ENCODE measurements at places on chromosomes 1 and 21.
A peak's percentile ranks its signal among the peaks of the same experiment; 100 is the strongest.

GRCh38 chr1:198462365-198463019 is 78.0 kb downstream of the ATP6V1G3 start:
- peak; percentile 31 for DNase-seq

GRCh38 chr1:89064632-89065031 is 376 bp downstream of the GBP1 start:
- DNase-seq, result no peak

GRCh38 chr1:27101054-27101491 is 53.9 kb downstream of the SLC9A1 start:
- no peak for DNase-seq

GRCh38 chr1:233723387-233723786 is 109.5 kb downstream of the KCNK1 start:
- DNase-seq, result no peak

DNA sequence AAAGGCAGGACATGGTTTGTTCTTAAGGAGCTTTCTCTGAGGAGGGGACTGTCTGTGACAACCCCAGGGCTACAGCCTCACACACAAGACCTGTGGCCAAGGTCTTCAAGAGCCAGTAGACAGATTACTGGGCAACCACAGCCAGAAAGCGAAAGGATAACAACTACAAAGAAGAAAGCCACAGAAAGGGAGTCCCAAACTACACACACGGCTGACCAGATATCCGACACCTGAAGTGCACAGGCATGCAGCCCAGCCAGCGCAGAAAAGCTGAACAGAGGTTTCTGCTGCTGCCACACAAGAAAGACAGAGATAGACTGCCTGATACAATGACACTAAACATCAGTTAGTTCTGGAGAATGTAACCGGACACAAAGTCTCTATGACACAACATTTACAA is 21.4 kb upstream of the NADK start:
- no peak for DNase-seq

GRCh38 chr1:160607011-160607671 is 27.8 kb upstream of the CD84 start:
- DNase-seq, result peak; percentile 79

DNA sequence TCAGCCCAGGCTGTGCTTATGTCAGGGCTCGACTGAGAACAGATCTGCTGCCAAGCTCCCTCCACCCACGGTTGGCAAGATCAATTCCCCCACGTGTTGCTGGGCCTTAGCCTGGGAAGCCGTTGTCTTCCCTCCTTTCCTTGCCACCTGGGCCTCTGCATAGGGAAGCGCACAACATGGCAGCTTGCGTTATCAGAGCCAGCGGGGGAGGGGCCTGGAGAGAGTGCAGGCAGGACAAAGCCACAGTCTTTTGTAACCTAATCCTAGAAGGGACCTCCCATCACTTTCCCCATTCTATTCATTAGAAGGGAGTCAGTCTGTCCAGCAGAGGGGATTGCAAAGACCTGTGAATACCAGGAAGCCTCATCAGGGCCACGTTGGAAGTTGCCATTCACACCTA is 17.0 kb upstream of the IGSF21 start:
- no peak for DNase-seq

GRCh38 chr1:62682531-62682930 is 5.7 kb downstream of the DOCK7 start:
- peak; percentile 26 for DNase-seq

GRCh38 chr1:46223472-46223943 is 20.4 kb downstream of the LURAP1 start:
- DNase-seq, result peak; percentile 82

DNA sequence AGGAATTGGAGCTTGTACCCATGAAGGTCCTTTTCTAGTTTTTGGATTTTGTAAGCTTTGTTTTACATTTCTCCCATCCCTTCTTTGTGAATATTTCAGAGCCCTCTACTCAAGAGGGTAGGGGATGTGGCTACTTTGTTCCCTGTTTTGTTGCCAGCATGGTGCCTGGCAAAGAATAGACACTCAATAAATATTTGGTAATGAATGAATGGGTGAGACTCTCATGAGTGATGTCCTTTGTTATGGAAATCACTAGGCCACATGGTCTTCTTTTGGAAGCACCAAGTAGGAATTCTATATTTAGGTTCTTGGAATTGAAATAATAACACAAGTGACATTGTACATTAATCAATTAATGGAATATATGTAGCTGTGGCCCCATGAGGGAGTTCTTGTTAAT is 26.8 kb upstream of the ATP5PO start:
- DNase-seq, result no peak

DNA sequence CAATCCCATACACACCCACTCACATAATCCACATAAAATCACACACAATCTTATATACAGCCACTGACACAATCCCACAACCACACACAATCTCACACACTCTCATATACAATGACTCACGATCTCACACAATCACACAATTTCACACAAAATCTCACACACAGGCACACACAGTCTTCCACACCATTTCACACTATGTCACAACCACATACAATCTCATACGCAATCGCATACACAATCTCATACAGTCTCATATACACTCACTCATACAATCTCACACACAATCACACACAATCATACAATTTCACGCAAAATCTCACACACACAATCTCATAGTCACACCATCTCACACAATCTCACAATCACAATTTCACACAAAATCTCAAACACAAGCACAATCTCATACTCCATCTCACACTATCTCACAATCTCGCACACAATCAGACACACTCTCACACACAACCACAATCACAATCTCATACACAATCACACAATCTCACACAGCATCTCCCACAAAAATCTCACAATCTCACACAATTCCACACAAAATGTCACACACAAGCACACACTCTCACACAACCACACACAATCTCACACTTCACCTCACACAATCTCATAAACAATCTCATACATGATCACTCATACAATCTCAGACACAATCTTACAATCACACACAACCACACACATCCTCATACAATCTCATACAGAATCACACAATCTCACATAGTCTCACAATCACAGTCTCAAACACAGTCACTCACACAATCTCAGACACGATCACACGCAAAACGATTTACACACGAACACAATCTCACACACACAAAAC is 18.5 kb downstream of the CASZ1 start:
- DNase-seq, result no peak

DNA sequence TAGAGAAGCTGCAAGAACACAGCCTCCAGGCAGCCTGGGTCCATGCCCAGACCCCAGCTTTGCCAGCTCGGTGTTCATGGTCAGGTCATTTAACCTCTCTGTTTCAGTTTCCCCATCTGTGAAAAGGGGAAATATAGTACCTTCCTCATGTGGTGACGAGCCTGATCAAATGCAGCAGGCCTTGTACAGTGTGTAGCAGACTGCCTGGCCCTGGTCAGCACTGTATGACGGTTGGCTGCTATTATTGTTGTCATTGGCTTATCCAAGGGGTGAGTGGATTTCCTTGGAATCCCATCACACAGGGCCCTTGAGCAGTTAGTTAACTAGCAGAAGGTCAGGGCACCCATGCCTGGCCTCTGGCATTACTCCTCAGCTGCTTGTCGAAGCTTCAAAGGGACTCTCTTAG is 6.6 kb upstream of the TMEM51 start:
- no peak for DNase-seq

DNA sequence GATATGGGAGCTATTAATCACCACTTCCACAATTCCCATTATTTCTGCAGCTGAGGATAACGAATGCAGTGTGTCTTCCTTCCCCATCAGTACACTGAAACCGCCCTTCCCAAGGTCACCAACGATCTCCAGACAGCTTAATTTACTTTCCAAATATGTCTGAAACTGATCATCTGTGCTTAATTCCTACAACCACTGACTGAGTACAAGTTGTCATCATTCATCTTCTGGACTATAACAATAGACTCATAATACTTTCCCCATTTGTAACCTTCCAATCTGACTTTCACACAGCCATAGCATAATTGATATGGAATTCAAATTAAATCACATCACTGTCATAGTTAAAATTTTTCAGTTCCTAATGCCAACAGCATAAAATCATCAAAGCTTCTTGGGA is 17.4 kb downstream of the DNM3 start:
- DNase-seq, result no peak

- DNase-seq, result no peak
Measured at GRCh38 chr1:2112280-2112701, 62.1 kb downstream of the PRKCZ start.

GRCh38 chr1:115059316-115059715 is 29.7 kb downstream of the TSHB start:
- no peak for DNase-seq

- peak; percentile 55 for DNase-seq
Measured at GRCh38 chr1:236868625-236869467, 73.8 kb downstream of the MTR start.

DNA sequence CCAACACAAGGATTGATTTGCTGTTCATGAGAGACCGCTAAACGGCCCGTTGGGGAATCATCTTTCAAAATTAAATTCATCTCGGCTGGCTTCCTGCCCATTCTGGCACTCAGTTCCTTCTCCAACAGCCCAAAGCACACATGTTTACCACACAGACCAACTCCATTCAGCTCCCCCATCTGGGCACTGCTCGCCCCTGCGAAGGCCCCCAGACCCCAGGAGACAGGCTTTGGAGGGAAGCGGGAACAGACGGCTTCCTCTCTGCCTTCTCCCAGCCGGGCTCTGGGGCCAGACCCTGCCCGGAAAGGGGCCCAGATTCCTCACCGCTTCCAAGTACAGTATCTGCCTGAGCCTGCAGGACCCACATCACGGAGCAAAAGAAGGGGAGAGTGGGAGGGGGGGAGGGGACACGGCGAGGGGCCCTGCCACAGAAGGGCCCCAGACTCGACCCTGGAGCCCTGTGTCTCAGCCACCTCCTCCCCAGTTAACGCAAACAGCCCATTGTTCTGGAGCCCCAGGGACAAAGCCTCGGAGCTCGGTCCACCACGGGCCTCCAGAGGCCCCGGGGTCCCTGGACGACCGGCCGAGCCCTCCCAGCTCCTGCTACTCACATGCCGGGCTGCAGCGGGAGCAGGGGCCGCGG is 660 bp downstream of the MEGF6 start:
- DNase-seq, result peak; percentile 54

DNA sequence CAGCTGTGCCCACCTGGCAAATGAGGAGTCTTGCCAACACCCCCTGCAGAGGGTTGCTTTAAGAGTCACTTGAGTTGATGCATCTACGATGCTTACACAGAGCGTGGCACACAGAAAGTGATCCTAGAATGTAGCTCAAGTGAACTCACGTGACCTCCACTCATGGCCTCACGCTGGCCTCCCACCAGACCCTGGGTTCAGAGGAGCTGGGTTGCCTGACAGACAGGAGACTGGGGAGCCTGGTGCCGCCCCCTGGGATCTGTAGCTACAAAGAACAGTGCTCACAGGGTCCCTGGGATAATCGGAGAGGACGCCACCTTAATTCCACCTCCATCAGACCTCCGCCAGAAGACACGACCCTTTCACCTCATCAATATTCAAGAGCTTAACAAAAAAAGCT is 81.4 kb upstream of the CASZ1 start:
- DNase-seq, result no peak

DNA sequence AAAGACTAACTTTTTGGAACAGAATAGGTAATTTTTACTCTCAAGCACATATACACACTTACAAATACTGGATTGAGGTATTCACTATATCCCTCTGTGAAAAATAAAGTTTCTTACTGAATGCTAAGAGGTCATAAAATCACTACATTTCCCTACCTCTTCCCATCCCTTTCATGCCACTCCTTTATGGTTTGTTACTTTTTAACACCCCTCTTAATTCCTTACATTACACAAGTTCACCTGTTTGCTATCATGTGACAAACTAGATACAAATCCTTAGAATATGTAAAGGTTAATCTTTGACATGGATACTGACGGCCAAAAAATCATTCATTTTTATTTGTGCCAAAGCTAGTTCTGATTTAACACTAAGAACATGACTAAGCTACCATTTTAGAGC is 6.8 kb upstream of the DCAF6 start:
- no peak for DNase-seq

DNA sequence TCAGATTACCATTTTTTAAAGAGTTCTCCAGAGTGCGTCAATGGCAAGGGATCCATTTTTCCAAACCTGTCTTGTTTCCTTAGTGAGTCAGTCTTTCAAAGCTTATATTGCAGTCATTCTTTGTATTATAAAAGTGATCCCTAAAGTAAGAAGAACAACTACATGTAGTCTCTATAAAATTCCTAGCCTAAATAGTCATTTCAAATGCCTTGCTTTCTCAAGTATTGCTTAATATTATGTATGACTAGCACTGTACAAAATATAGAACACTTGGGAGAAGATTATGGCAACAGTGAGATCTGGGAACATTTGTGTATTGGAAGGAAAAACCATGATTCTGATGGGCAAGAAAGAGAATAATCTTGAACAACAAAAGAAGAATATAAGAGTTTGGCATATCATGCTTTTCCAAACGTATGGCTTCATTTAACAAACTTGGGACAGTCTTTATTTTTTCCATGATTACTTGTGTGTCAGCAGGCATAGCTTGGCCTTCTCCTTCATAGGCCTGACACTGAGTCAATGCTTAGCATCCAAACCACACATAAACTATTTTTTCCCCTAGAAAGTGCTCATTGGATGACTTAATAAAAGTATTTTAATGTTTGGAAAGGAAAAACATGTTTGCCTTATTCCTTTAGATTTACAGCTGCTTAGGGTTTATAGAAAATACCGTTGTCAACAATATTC is 547.4 kb downstream of the LTN1 start:
- peak; percentile 19 for DNase-seq
